NCI-H526 treated with DMSO at 0.1 percent for 48 hours (cell line): ENCODE measurements at places on chromosomes 4 and X.

- DNase-seq: peak; percentile 82
Observed at GRCh38 chr4:73573794-73574528, 46.3 kb downstream of the RASSF6 start.

DNA sequence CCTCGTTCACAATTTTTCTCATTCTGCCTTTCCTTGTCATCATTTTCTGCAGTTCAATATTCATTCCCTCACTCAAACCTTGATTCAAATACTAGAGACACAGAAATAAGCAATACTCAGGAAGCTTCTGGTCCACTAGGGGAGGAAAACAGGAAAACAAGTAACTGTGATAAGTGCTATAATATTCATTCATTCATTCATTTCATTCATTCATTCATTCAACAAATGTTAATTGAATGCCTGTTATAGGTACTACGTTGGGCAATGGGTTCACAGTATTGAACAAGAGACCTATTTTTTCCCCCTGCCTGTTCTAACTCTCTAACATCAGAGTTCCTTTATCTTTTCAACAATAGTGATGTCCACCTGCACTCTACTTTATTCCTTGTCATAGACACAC, 104.0 kb downstream of the HDAC8 start:
- DNase-seq: no peak

- DNase-seq: no peak
Observed at GRCh38 chrX:134875671-134876070, 115.1 kb upstream of the SMIM10 start.

- DNase-seq: no peak
Observed at GRCh38 chr4:48429709-48430474, 53.3 kb upstream of the SLC10A4 start.

- DNase-seq: no peak
Observed at GRCh38 chr4:9938933-9939332, 82.4 kb downstream of the SLC2A9 start.

GRCh38 chrX:41127477-41128192, 42.4 kb downstream of the USP9X start:
- DNase-seq: no peak
